ENCODE measurements at places on chromosomes 11 and 22.

GRCh38 chr11:104841185-104841584 lies 57.1 kb downstream of the CASP12 start:
- DNase-seq = no peak

DNA sequence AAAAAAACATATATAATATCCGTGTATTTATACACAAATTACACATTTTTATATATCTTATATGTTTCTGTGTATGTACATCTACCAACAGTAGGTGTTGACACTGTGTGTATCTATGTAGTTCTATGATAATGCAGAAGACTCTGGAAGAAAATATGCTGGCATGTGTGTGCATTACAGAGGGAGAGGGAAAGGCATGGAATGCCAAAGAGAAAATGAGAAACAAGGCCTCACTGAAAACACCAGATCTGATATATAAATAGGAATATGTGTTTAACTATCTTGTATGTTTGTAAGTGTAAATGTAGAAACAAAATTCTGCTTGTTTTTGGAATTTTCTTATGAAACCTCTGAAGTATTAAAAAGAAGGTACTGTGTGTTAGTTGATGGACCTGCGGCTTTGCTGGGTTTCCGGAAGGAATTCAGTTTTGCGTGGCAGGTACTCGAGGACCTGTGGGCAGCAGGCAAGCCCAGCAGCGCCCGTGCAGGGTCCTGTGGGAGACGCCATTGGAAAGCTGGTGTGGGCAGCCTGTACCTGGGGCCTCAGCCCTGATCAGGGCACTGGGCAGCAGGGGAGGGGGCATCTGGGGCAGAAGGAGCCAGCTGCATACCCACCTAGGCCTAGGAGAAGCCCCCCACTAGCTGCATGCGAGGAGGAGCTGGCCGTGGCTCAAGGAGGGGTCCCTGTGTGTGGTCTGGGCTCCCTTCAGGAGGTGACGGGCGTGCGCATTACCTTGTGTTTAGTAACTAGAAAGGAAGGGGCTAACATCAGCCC lies 7.6 kb upstream of the TRMU start:
- DNase-seq = no peak

- DNase-seq = no peak
These were observed 55.5 kb downstream of the DGCR2 start for GRCh38 chr22:19066531-19067271.

DNA sequence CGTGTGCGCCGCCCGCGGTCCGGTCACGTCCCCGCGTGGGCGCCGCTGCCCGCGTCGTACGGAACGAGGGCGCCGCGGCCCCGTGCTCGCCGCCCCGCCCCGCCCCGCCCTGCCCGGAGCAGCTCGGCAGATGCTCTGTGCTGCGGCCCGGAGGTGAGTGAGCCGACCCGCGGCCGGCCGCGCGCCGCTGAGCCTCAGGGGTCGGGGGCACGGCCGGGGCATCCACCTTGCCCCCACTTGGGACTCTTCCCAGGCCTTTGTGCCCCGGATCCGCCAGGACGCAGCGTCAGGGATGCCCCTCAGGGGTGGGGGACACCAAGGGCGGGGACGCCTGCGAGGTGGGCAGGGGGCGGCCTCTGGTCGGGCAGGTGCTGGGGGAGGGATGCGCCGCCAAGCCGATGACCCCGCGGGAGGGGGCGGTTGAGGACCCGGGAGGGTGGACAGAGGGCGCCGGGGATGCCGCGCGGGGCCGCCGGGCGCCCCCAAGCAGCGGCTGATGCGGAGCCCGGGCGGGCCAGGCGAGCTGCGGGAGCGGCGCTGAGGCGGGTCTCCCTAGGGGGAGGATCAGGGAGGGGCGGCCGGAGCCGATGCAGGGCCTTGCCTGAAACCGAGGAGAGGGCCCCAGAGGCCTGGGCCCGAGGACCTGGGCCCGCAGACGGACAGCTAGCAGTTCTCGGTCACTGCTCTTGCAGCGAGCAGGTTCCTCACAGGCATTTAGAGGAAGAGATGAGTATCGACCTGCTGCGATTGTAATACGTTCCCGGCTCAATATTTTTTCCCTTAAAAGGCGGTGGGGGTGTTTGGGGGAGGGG lies at the start of gene GNAZ:
GNAZ (plus strand) TSS at position 102 of the 812 bp plus-strand sequence. CDS start 25,177 bp downstream, outside the sequence.
- DNase-seq = no peak

GRCh38 chr11:64560139-64560771 lies 30.8 kb upstream of the SLC22A12 start:
- DNase-seq = no peak

GRCh38 chr11:128372977-128373376 lies 214.4 kb downstream of the ETS1 start:
- DNase-seq = no peak

GRCh38 chr11:69049490-69049867 lies 747 bp downstream of the TPCN2 start:
- peak; percentile 39 for DNase-seq

DNA sequence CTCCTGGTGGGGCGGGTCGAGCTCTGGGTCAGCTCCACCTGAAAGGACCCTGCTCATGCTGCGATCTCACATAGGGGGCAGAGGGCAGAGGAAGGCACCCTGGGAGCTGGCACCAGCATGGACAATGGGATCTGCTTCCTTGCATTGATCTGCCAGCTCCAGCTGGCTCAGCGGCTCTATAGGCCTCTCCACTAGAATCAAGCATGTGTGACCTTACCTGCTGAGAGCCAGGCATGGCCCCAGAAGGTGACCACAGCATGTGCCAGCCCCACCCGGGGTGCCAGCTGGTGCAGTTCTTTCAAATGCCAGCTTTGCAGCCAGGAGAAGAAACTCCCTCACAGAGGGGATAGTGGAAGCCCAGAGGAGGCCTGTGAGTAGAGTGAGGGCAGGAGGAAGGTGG lies 22.0 kb upstream of the KLHL35 start:
- DNase-seq = no peak

DNA sequence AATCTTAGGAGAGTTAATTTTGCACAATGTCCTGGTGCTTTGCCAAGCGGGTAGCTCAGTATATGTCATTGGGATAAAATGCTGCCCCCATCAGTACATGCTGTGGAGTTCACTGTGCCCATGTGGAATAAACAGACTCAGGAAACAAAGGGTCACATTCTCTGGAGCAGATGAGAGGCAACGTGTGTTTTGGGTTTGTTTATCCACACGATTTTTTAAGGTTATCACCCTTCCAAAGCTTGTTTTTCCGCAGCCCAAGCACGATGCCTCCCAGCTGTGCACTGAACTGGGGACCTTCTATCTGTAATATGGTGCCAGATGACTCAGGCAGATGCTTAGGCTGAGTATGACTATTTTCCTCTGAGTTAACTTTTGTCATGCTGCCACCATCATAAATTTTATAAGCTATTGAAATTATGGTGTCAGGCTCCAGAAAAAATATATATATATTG lies 6.5 kb downstream of the OR4D6 start:
- peak; percentile 90 for DNase-seq

DNA sequence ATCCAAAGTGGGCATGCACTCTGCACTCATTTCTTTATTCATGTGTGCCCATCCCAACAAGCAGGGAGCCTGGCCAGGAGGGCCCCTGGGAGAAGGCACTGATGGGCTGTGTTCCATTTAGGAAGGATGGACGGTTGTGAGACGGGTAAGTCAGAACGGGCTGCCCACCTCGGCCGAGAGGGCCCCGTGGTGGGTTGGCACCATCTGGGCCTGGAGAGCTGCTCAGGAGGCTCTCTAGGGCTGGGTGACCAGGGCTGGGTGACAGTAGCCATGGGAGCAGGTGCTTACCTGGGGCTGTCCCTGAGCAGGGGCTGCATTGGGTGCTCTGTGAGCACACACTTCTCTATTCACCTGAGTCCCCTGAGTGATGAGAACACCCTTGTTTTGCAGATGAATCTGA lies 129.3 kb upstream of the B3GAT1 start:
- no peak for DNase-seq

- peak; percentile 96 for DNase-seq
These were observed 4.7 kb downstream of the OSBPL5 start for GRCh38 chr11:3160252-3161031.

DNA sequence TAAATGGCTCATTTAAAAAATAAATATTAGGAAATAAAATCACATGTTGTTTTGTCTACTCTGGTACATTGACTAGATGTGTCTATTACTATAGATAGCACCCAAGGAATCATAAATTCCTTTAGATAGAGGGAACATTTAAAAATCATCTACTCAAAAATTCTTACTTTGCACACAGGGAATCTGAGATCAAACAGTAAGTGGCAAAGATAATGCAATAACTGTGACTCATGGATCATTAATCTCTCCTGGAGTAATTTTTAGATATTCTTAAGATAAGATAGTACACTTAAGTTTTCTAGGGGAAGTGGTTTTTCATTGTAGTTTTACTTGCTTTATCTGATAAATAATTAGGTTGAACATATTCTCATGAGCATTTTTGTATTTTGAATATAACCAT lies 468.9 kb downstream of the LUZP2 start:
- DNase-seq = no peak

GRCh38 chr11:20926799-20927540 lies 257.6 kb downstream of the NELL1 start:
- DNase-seq = no peak

- DNase-seq = peak; percentile 93
These were observed 88.4 kb downstream of the UBASH3B start for GRCh38 chr11:122743949-122744348.
